Stimulated activated CD4-positive, alpha-beta T cell treated with anti-CD3 and anti-CD28 coated beads, Interleukin-15, amount 100 ng/mL, for 1 hour (primary cell): ENCODE measurements at places on chromosomes 4 and X.

GRCh38 chr4:71163317-71163716 is 169.9 kb downstream of the DCK start:
- DNase-seq: no peak

- DNase-seq: no peak
These were observed 73.8 kb downstream of the MTMR1 start for GRCh38 chrX:150767045-150767395.

DNA sequence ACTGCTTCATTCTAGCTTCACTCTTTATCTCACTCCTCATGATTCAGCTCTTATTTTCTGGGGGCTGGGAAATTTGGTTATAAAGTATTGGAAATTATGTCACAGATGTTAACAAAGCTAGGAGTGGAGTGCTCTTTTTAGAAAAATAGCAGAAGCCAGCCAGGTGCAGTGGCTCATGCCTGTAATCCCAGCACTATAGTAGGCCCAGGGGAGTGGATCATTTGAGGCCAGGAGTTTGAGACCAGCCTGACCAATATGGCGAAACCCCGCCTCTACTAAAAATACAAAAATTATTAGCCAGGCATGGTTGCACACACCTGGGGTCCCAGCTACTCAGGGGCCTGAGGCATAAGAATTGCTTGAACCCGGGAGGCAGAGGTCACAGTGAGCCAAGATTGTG is 97.2 kb upstream of the GUCY1A1 start:
- no peak for DNase-seq

GRCh38 chr4:119010909-119011606 is 122.4 kb downstream of the SYNPO2 start:
- no peak for DNase-seq

DNA sequence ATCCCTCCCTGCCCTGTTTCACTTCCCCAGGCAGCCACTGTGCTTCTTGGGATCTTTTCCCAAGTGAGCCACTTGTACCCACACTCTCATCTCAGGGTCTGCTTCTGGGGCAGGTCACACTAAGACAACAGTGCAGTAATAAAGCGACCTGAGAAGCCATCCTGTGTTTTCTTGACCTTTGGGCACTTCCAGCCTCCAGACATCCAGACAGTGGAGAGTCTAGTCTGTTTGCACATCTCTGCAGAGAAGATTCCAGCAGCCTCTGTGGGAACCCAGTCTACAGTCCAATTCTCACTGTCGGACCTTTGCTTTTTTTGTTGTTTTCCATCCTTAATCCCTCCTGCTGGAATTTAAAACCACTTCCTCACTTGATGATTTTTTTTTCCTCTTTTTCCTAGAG is 50.3 kb upstream of the ATP6AP2 start:
- DNase-seq: no peak

GRCh38 chrX:47618923-47619485 is 653 bp downstream of the SYN1 start:
- no peak for DNase-seq

DNA sequence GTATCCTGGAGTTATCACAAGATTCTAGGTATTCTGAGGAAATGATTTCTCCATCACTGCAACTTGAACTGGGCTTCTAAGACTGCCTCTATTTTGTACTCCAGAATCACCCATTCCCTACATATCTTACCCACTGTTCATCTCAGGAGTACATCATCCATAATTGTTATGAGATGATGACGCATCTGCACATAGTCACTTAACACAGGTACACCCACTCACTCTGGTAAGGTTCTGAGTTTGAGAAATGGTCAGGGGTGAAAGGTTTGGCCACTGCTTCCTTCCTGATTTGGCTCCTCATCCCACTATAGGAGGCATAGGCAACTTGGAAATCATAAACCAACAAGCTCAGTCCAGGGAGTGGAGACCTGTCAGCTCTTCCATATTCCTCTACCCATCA is 143.9 kb downstream of the GLRA2 start:
- no peak for DNase-seq

GRCh38 chr4:106694232-106694631 is 325.7 kb upstream of the GIMD1 start:
- no peak for DNase-seq

GRCh38 chr4:15729910-15730533 is 27.2 kb downstream of the BST1 start:
- no peak for DNase-seq

DNA sequence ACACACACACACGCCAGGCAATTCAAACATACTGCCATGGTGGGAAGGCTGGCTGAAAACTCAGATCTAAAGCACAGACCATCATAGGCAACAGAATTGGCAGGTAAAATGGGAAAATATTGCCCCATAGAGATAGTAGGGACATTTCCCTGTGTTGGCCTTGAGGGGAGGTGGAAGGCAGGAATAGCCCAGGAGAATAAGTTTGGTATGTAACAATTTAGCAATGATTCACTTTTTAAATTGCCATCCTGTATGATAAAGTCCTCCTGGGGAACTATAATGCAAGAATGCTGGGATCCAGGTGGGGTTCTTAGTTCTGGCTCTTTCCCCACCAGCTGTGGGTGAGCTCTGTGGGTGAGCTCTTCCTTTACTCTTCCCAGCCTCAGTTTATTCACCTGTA is 51.0 kb downstream of the ATXN3L start:
- no peak for DNase-seq

GRCh38 chrX:131677655-131678628 is 134.1 kb downstream of the OR13H1 start:
- DNase-seq: peak; percentile 5

DNA sequence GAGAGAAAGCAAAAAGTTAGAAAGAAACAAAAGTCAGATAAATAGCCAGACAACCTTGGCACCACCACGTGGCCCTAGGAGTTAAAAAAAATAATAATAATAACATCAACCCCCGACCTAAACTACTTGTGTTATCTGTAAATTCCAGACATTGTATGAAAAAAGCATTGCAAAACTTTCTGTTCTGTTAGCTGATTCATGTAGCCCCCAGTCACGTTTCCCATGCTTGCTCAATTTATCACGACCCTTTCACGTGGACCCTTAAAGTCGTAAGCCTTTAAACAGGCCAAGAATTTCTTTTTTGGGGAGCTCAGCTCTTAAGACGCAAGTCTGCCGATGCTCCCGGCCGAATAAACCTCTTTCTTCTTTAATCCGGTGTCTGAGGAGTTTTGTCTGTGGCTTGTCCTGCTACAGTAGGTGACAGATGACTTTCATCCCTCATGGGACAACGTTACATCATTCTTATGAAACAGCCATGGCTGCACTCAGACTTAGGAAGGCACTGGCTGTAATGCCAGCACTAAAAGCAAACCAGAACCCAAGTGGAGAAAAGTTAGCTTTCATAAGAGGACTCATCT is 520 bp downstream of the ACOX3 start:
- no peak for DNase-seq

DNA sequence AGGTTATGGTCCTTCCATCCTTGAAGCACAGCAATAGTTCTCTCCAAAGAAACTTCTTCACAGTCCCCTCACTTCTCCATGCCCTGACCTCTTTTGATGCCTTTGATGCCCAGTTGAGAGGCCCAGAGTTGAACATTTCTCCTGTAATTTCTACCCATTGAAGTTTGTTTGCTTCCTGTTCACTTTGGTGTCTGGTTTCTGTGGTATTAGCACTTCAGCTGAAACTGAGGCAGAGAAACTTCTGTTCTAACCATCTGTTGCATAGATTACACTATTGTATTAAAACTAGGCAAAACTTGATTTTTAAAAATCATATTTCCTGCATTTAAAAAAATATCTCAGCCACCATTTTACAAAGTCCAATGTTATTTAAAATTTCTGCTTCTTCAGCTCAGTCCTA is 89.8 kb upstream of the ADGRG2 start:
- DNase-seq: no peak
